ENCODE measurements at places on chromosomes 12 and 14. TPM values are rescaled to one million over a fixed set of nuclear protein-coding genes. Genes with fewer than 3 reads are reported as not detected.
A peak's percentile ranks its signal among the peaks of the same experiment; 100 is the strongest.

Gene USP44
- 0.09 TPM for total RNA-seq

Gene KITLG
- not detected for total RNA-seq

GRCh38 chr12:122080149-122081082 is 1.9 kb downstream of the MLXIP start:
- no peaks in the 10 kb centered on the region for H3K27me3 ChIP-seq
- peak overlapping the region; percentile 83 for H3K4me3 ChIP-seq
- peaks cover 63% of the 10 kb centered on the region for H3K4me1 ChIP-seq
- H3K36me3 ChIP-seq = no peaks in the 10 kb centered on the region

- no peaks in the 10 kb centered on the region for H3K27me3 ChIP-seq
- no peaks in the 10 kb centered on the region for H3K36me3 ChIP-seq
- H3K4me1 ChIP-seq = no peaks in the 10 kb centered on the region
- no peak overlapping the region for H3K27ac ChIP-seq
- no peak overlapping the region for H3K4me3 ChIP-seq
Observed at GRCh38 chr12:41234692-41235091, 46.6 kb downstream of the PDZRN4 start.

DNA sequence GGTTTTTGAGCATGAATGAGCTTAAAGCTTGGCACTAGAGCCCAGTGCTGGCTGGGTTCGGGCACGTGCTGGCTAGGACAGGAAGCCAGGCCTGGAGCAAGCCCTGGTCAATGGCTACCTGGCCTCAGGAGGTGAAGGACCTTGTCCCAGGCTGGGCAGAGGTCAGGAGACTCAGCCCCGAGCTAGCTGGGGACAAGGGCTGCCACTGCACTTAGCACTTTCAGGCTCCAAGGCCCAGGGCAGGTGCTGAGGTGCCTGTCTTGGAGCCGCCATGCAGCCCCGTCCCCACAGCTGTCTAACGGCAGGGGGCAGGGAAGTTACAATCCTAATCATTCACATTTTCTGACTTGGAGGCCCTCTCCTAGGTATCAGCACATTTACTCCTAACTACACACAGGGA is 4.3 kb upstream of the AQP6 start:
- peaks cover 14% of the 10 kb centered on the region for H3K4me1 ChIP-seq
- no peak for DNase-seq
- H3K27me3 ChIP-seq = peaks cover 4% of the 10 kb centered on the region
- H3K36me3 ChIP-seq = no peaks in the 10 kb centered on the region
- no peak overlapping the region for H3K4me3 ChIP-seq
- no peak overlapping the region for H3K27ac ChIP-seq

DNA sequence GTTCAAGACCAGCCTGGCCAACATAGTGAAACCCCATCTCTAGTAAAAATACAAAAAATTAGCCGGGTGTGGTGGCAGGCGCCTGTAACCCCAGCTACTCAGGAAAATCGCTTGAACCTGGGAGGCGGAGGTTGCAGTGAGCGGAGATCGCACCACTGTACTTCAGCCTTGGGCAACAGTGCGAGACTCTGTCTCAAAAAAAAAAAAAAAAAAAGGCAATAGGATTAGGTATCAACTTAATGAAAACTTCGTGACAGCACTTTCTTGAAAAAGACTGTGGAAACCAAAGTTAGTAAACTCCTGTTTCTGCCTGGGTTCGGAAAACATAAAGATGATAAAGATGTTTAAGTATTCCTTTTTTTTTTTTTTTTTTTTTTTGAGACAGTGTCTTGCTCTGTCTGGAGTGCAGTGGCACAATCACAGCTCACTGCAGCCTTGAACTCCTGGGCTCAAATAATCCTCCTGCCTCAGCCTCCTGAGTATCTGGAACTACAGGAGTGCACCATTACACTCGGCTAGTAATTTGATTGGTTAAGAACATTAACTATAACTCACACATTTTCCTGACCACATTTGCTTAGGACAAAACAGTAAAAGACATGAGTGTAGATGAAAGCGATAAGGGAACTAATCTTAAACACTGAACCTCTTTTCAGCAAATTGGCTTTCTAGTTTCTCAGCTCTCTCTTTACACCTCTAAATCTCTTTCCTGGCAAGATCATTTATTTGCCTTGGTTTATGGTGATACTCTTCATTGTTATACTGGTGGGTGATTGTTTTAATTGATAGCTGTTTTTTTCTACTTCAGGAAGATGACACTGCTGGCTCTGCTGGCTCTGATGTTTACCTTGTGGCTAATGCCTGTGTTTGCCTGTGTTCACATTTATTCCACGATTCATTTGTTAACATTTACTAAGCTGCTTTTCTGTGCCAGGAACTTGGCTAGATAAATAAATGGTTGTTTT is 15.8 kb downstream of the HIF1A start:
- no peak overlapping the region for H3K4me3 ChIP-seq
- H3K4me1 ChIP-seq = peaks cover 14% of the 10 kb centered on the region
- DNase-seq = no peak
- no peak overlapping the region for H3K27ac ChIP-seq

Measured in natural killer cell (primary cell).